ENCODE measurements at places on chromosomes 2 and 18.

- no peak for DNase-seq
Measured at GRCh38 chr2:54541995-54542394, 85.9 kb downstream of the SPTBN1 start.

DNA sequence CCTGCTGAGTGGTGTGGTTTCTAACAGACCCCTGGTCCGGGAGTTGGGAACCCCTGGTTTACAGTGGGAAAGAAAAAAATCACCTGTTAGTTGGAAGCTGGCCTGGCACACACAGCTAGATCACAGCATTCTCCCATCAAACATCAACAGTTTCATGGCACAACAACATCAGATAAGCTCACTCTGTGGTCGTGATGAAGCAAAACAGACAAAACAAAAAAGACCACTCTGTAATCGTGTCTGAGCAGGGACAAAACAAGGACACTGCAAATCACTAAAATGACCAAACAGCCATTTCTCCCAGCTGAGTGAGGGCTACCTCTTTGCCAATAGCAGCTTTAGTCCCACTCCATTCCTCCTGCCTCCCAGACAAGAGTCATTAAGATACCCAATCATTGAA, 9.0 kb upstream of the IMPACT start:
- DNase-seq: no peak

DNA sequence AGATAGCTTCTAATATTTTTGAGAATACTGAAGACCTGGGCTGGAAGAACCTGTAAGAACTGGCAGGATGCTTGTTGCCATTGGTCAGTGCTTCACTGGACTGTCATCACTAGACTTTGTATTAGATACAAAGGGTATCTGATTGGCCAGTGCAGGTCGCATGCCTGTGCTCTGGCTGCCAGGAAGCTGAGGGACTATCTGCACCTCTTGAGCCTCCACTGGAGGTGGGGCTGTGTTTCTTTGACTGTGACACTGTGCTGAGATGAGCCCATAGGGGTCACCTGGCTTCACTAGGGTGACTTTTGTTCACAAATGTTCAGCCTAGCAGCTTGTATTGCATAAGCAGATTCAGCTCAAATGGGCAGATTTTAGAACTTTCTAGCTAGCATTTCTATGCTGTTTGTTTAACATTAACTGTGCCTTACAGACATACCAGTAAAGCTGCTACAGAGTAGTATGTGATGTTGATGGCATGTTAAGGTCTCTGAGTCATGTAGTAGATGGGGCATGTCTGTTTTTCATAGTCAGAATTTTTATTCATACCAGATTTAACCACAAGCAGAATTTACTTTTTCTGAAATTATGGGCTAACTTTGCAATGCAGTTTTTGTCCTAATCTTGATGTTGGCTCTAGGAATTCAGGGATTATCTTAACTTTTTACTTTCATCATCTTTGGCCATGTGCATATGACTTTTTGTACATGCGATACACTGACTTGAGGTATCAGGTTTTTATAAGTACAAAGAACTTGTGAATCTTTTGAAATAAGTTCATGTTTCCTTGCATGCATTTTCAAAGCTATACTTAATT, 56.1 kb downstream of the RHBDD1 start:
- DNase-seq: no peak

- DNase-seq: no peak
Measured at GRCh38 chr2:53448086-53448485, 319.5 kb upstream of the CHAC2 start.

- no peak for DNase-seq
Measured at GRCh38 chr2:212311807-212312404, 226.7 kb downstream of the ERBB4 start.

- DNase-seq: no peak
Measured at GRCh38 chr2:178924817-178925216, 117.6 kb upstream of the TTN start.

- DNase-seq: no peak
Measured at GRCh38 chr2:205761421-205761820, 79.1 kb downstream of the NRP2 start.

DNA sequence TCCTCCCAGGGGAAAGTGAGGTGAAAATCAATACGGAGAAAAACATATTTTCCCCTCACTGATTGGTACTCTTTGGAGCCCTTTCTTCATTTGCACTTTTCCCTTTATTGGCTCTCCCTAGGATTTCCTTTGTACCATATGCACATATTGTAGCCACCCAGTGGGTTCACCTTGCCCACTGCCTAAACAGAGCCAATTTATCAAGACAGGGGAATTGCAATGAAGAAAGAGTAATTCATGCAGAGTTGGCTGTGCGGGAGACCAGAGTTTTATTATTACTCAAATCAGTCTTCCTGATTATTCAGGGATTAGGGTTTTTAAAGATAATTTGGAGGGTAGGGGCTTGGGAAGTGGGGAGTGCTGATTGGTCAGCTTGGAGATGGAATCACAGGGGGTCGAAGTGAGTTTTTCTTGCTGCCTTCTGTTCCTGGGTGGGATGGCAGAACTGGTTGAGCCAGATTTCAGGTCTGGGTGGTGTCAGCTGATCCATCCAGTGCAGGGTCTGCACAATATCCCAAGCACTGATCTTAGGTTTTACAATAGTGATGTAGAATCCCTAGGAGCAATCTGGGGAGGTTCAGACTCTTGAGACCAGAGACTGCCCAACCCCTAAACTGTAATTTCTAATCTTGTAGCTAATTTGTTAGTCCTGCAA, 15.1 kb upstream of the KCNE4 start:
- no peak for DNase-seq

- no peak for DNase-seq
Measured at GRCh38 chr2:38156436-38156835, 80.5 kb upstream of the CYP1B1 start.

DNA sequence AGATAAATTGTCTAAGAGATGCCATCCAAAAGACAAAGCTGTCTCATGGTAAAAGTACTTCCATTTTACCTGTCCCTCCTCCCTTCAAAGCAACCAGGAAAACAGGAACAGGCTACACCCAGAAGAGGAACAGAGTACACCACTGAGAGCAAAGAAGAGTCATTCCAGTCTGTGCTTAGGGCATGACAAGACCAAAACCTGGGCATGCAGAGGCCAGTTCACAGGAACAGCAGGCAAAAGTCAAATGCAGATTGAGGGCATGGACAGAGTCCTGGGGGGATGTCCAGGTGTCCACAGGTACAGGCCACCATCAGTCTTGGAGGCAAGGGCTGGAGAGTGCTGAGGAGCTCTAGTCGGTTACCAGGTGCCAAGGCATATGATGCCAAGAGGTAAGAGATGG, 23.7 kb downstream of the PLEK start:
- DNase-seq: no peak

DNA sequence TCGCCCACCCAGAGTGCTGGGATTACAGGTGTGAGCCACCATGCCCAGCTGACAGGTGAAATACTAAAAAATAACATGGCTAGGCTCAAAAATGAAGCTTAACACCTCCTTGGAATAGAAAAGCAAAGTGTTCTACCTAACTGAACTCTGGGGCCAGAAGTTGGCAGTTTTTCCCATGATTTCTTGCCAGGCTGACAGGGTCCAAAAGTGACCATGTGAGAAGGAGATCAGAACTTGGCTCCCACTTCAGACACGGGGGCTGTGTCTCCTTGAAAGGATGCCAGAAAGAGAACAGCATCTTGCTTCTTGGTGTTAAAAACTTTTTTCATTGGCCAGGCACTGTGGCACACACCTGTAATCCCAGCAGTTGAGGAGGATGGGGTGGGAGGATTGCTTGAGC, 47.0 kb downstream of the BMPR2 start:
- no peak for DNase-seq

Data from NB4 (cell line).